Activated naive CD4-positive, alpha-beta T cell treated with anti-CD3 and anti-CD28 coated beads for 36 hours (primary cell): ENCODE measurements at places on chromosomes 6 and 20. TPM values are rescaled to one million over a fixed set of nuclear protein-coding genes. Genes with fewer than 3 reads are reported as not detected.
A peak's percentile ranks its signal among the peaks of the same experiment; 100 is the strongest.

The MLIP gene
- not detected for total RNA-seq

The ACSS1 gene
- total RNA-seq, result 9.4 TPM

- peak; percentile 65 for DNase-seq
These were observed 8.4 kb upstream of the STK35 start for GRCh38 chr20:2093159-2093781.

- no peak for DNase-seq
These were observed 72.0 kb downstream of the REV3L start for GRCh38 chr6:111411046-111411445.

- DNase-seq, result no peak
These were observed 3.2 kb upstream of the TNFRSF6B start for GRCh38 chr20:63693083-63693732.

DNA sequence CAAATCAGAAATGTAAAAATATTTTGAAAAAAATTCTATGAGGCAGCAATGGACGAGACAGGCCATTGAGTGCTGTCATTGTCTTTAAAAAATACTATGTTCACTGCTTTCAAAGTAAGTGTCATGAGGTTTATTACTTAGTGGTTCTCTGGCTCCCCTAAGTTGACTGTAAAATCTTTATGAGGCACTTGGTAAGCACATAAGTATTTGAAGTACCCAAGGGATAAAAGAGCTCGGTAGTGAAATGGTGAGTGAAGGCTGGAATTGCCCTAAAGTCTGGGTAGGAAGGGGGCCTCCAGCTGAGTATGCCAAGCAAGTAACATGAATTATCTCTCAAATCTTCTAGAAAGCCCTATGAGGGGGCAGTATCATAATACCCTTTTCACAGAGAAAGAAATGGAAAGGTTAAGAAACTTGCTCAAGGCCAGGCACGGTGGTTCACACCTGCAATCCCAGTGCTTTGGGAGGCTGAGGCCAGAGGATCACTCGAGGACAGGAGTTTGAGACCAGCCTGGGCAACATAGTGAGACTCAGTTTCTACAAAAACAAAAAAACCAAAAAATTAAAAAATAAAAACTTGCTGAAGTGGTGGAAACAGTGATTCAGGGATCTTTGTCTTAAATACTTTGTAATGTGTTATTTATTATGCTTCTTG, 5.5 kb upstream of the CTCFL start:
- DNase-seq, result no peak

DNA sequence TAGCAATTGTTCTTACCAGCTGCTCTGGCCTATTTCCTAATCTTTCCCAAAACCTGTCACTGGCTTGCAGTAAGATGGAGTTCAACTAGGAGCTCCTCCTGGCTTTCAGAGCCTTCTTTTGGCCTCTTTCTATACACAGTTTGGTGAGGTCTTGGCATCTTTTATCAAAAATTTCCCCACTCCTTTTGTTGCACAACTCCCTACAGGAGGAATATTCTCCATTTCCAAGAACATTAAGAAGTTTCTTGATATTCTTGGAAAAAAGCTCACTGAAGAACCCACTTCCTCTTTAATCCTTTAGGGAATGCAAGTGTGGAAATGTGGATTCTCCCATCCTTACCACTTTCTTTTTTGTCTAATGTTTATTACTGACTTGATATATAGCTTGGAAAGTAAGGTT, 171.3 kb upstream of the KCNK16 start:
- no peak for DNase-seq

GRCh38 chr6:157965387-157965786, 16.3 kb upstream of the SYNJ2 start:
- no peak for DNase-seq
